ENCODE measurements at places on chromosomes 11 and 22.

DNA sequence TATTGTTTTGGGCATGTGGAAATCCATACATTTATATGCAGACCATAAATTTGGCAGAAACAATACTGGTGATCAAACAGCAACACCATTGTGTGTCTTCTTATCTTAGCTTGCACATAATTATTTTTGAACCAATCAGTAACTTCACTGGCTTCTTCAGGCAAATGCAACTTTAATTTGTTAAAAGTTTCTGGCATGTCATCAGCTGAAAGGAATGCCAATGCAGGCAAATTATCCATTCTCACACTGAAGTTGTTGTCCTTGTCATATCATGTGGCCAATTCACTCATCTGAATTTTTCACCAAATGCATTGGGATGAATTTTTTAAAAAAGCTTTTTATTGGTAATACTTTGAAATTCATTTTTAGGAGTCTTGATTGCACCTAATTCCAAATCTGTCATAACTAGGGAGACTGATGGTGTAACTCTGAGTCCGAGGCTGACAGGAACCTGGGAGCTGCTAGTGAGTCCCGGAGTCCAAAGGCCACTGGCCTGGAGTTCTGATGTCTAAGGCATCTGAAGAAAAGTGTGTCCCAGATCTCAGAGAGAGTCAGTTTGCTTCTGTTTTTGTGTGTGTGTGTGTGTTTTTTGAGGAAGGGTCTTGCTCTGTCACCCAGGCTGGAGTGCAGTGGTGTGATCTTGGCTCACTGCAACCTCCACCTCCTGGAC is 17.4 kb upstream of the OR10V1 start:
- DNase-seq, result no peak

GRCh38 chr11:28730336-28730735 is 622.1 kb downstream of the METTL15 start:
- DNase-seq, result no peak

DNA sequence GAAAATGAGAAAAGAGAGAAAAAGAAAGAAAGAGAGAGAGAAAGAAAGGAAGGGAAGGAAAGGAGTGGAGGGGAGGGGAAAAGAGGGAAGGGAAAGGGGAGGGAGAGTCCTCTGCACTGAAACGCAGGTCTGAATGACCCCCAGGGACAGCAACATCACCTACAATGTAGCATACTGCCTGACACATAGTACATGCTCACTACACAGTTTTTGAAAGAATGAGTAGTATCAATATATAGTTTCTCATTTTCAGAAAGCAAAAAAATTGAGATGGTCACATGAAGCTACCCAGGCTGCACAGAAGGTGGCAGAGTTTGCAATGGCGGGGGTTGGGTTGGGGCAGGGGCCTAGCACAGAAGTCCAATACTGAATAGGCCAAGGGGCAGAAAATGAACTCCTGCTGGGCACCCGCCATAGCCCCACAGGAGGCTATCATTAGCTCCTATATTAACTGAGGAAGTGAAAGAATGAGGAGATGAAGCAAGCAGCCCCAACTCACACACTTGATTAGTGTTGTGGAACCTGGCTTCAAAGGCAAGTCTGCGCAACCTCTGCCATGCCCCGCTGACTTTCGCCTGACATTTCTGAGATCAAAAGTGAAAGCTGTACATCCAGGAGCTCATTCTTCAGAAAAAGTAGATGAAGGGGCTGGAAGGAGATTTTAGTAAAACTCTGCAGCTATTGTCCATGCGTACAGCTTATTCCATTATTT is 241.2 kb upstream of the SYN3 start:
- DNase-seq, result no peak

DNA sequence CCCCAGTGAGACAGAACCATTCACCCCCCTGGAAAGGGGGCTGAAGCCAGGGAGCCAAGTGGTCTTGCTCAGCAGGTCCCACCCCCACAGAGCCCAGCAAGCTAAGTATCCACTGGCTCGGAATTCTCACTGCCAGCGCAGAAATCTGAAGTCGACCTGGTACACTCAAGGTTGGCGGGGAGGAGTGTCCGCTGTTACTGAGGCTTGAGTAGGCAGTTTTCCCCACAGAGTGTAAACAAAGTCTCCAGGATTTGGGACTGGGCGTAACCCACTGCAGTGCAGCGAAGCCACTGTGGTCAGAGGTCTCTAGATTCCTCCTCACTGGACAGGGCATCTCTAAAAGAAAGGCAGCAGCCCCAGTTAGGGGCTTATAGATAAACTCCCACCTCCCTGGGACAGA is 10.0 kb downstream of the PATE1 start:
- DNase-seq, result no peak

DNA sequence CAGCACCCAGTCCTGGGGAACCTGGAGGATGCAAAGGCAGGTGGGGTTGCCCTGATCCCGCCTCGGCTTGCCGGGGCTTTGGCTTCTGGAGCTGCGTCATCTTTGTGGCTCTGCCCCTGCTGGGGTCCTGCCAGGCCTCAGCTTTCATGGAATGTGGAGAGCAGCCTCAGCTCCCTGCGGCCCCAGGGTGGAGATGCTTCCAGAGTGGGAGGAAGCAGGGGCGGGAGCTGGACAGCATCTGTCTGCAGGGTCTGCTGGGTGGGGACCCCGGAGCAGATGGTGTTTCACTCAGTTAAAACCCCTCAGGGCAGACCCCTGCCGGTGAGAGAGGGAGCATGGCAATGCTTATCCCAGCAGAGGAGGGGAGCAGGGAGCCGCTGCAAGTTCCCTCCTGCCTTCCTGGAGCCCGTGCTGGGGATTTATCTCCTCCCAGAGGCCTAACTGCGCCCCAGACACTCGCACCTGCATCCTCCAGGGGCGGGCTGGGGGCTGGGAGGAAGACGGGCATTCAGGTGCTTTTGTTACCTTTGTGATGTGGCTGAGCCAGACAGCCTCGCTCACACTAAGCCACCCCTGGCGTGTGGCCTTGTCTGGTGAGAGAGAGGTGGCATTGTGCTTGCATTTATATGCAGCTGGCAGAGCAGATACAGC is 15.7 kb downstream of the GRIK4 start:
- no peak for DNase-seq

DNA sequence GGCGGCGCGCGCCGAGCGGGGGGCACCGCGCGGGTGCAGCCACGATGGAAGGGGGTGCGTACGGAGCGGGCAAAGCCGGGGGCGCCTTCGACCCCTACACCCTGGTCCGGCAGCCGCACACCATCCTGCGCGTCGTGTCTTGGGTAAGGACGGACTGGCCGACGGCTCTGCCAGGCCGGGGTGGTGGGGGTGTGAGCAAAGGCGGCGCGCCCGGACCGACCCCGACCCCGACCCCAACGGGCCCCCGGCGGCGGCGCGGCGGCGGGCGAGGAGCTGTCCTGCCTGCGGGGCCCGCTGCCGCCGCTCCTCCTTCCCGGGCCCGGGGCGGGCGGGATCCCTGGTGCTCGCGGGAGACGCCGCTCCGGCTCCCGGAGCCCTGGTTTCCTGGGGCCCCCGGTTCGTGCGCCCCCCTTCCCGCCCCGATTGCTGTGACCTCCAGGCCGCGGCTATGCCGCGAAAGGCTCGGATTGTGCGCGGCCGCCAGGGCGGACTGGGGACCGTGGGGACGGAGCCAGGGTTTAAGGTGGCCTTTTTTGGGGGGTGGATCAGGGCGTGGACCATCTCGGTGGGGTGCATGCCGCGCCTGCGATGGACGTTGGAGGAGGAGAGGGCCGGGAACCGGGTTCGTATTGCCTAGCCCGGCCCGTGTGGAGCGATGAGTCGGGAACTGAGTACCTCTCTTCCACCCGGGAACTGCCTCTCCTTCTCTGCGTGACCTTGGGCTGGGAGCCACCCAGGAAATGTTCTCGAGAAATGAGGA is at the start of gene SYNGR1:
SYNGR1 (plus strand) TSS at position 25 of the 760 bp plus-strand sequence; CDS start at position 45, 20 bp downstream.
- DNase-seq, result no peak

DNA sequence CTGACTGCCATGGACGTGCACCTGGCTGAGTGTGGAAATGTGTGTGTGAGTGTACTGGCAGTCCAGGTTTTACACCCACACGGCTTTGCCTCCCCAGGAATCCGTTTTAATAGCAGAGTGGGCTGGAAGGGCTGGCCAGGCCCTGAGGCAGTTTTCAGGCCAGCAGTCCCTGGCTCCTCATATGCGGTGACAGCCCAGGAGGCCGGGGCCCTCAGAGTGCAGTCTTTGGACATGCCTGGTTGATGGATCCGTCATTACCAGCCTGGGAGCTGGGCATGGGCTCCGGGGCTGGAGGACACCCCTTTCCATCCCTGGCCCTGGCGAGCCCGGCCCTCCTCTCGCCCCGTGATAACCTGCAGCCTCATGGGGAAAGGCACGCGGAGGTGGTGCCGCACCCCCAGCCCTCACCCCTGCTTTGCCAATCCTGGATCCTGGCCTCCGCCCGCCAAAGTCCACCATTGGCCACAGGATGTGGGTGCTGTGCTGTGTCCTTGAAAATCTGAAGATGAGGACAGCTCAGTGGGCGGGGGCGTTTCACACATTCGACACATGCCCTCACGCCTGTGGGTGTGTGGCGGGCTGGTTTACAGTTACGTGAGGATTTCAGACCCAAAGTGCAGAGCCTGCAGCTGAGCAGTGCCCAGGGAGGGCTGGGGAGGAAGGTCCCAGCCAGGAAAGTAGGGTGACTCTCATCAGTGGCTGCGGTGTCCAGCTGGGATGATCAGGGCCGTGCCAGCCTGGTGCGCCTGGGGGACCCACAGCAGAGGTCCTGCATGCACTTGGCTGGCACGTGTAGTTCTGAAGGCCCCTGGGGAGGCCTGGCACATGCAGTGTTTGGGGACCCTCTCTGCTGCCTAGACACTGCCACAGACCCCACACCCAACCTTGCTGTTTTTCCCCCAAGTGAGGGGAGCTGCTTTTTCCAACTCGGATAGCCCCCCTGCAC is 55.1 kb downstream of the RTN4R start:
- DNase-seq, result no peak

DNA sequence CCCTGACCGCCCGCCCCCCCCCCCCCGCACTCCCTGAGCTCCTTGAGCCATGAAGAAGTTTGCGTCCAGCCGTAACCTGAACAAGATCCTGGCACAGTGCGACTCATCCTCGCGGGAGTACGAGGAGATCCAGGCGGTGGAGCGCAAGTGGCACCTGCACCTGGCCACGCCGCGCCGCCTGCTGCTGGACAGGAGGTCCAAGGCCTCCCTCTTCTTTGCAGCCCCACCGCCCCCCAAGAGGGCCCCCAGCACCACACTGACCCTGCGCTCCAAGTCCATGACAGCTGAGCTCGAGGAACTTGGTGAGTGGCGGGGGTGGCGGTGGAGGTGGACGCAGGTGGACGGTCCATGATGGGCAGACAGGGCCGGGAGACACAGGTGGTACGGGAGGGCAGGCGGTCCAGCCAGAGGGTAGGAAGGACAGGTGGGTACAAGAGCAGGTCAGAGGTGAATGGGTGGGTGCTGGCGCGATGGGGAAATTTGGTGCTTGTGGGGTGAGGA is 32.1 kb upstream of the ACR start:
- no peak for DNase-seq

- DNase-seq, result no peak
Observed at GRCh38 chr11:27349919-27350318, 13.1 kb downstream of the CCDC34 start.

DNA sequence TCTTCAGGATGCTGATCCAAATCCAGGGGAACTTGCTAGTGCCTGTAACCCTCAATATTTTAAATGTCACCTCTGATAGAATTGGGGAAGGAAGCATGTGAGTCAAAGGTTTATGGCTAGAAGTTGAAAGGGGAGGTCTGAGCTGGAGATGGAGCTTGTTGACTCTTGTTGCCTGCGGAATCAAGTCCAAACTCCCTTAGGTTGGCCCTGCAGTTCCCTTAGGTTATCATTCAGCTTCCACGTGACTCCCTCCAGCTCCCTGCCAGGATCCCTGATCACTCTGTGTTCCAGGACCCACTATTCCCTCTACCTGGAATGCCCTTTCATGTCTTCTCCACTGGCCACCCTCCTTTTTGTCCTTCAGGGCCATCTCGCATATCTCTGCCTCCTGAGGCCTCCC is 26.2 kb upstream of the LIPT2 start:
- no peak for DNase-seq

DNA sequence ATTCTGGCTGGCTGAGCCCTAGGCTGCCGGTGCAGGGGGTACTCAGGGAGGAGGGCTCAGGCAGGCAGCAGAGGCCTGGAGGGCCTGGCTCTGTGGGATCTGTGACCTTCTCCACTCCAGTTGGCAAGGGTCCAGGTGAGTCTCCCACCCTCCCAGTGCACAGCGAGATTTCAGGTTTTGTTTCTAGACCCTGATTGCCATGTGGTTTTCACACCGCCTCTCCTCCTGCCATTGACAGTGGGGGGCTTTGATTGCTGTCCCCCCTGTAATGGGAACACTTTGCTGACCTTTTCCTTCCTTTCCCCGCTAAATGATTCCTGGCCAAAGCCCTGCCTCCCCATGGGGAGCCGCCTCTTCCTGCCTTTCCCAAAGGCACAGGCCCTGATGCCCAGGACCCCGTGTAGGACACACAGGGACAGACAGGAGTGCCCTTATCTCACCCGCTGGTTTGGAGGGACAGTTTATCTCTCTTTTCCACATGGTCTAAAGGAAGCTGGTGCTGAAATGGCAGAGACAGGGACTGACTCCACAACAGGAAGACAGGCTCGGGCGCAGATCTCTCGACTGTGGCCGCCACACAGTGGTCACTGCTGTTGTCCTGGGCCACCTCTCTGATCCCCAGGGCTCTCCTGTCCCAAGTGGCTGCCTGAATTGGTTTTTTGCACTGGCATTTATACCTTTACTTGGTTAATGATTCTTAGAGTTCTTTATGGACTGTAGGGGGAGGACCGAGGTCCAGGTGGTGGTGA is 43.4 kb downstream of the BCR start:
- no peak for DNase-seq

DNA sequence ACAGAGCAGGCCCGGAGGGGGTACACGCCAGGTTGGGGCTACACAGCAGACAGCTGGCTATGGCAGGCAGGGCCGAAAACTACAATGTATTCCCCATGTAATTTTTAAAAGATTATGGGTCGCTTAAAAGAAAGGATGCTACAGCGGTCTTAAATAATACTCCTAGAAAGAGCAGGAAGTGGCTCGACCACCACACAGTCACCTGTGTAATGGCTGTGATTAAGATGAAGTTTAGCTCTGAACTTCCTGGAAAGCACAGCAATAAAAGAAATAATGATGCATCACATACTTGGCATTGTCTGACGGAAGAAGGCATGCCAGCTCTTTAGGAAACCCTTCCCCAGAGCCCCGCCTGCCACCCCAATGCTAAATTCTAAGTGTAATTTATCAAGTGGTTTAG is 32.6 kb downstream of the WNT11 start:
- DNase-seq, result no peak

GRCh38 chr22:38754751-38755154 is 1.0 kb downstream of the SUN2 start:
- no peak for DNase-seq

DNA sequence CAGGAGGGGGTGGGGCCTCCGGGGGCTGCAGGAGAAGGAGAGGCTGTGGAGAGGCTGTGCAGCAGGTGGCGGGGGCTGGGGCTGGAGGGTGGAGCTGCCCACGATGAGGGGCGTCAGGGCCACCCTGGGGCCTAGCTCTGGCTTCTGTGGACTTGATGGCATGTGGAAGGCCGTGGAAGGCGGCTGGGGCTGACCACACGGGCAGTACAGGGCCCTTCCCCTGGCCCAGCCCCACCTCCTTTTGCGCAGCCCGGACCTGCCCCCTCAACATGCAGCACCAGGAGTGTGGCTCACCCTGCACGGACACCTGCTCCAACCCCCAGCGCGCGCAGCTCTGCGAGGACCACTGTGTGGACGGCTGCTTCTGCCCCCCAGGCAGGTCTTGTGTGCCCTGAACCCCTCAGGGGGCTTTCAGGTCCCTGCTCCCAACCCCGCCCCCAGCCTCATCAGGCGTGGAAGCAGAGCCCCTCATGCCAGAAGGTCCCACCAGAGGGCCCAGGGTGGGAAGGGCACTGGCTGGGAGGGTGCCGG is 6.1 kb downstream of the MUC5B start:
- DNase-seq, result no peak

- DNase-seq, result no peak
Observed at GRCh38 chr11:72069200-72069599, 11.1 kb downstream of the NUMA1 start.

Measured in activated gamma-delta T cell treated with anti-CD3 and anti-CD28 coated beads, Interleukin-2, amount 50 U/mL, for 16 hours (primary cell).